RPMI7951 (cell line): ENCODE measurements at places on chromosomes 13 and 19.

DNA sequence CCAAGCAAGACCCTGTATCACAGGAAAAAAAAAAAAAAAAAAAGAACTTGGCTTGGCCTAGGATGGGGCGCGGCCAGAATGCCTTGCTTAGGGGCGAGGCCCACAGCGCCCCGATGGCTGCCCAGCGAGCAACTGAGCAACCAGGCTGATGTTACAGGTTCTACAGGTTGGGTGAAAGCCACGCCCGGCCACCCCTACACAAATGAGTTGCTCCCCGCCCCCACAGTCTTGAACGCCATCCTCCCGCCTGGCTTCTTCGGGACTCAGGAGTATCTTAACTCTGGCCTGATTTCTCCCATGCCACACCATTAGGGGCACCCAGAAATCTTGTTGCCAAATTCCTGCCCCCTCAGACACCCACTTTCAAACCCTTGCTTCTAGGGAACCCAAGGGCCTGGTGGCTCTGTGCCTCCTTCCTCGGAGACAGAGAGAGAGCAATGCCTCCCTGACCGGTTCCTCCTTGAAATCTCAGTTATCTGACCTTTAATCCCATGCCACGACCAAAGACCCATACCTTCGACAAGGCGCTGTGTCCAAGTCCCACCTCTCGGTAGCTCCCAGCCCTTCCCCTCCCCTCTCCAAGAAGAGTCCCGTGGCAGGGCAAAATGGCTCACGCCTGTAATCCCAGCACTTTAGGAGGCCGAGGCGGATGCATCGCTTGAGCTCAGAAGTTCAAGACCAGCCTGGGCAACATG, 1.1 kb upstream of the CBLC start:
- no peak for DNase-seq

- no peak for DNase-seq
These were observed 166.7 kb downstream of the USP12 start for GRCh38 chr13:27004866-27005265.

DNA sequence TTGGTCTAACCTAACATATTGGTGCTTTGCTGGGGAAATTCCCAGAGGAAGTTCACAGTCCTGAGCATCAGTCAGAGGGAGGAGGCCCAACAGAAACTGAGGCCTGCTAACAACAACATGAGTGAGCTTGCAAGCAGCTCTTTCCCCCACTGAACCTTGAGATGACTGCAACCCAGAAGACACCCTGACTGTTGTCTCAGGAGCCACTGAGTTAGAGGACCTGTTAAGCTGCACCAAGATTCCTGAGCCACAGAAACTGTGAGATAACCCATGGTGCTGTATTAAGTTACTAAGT, 193.2 kb upstream of the UBL3 start:
- DNase-seq, result no peak

DNA sequence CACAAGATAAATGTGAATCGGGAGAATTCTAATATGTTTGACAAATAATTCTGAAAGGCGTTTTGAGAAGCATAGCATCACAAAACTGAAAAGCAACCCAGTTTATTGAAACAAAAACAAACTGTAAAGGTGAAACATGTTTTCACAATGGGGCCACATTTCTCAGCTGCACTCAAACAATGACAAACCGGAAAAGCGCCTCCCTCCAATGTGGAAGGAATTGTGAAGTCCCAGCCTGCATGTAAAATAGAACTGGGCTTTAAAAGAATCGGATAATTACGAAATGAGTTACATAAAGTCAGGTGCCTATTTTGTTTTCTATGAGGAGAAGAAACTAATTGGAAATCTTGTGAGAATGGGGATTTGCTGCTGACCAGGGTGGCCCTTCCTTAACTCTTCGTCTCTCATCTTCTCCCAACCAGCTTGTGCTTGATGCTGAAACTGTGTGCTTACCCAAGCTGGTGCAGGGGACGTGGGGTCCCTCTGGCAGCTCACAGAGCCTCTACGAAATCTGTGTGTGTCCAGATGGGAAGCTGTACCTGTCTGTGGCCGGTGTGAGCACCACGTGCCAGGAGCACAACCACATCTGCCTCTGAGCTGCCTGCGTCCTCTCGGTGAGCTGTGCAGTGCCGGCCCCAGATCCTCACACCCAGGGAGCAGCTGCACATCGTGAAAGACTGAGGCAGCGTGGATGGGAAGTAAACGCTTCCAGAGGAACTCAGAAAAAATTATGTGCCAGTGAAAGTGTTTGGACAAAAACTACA, 109.4 kb downstream of the SACS start:
- no peak for DNase-seq

GRCh38 chr19:9309974-9310446, 372 bp upstream of the ZNF699 start:
- peak; percentile 89 for DNase-seq

- no peak for DNase-seq
These were observed 6.2 kb downstream of the NUMBL start for GRCh38 chr19:40684280-40684679.
